HAP-1 (cell line): ENCODE measurements at places on chromosomes 13 and 19.

DNA sequence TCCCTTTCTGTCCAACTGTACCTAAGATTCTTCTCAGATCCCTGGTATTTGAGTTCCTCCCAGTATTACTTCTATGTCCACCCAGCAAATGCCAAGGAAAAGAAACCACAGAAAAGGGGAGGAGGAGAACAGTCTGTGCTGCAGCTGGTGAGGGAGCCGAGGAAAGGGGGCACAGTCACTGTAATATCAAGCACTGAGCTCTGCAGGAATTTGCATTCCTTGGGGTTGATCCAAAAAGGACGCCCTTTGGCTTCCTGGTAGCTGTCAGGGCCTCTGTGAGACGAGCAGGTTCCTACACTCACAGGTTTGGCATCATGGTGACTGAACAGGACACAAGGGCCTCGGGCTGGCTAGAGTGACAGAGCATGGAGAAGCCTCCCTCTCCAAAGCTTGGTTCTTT is 273.4 kb downstream of the NHLRC3 start:
- no peak for DNase-seq

- no peak for DNase-seq
These were observed 60.1 kb upstream of the MYCBP2 start for GRCh38 chr13:77386880-77387606.

DNA sequence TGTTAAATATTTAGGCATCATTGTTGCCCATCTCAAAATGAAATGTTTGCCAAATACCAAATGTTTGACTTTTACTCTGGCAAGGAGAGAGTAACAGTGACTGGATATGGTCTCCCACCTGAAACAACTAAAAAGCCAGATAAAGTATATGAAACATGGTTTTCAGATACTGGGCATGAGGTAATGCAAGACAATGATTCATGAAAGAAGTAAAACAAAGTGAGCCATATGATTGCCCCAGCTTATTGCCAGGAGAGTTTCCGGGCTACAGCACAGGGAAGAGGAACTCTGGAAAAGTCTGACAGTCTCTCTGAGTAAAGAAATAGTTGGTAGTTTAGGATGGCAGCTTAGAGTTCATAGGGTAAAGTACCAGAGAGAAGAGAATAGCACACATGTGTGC is 354.6 kb downstream of the DNAJC15 start:
- no peak for DNase-seq

GRCh38 chr13:28618230-28618994 is 40.5 kb upstream of the POMP start:
- DNase-seq, result no peak

- no peak for DNase-seq
These were observed 178.8 kb upstream of the KL start for GRCh38 chr13:32837307-32837972.

DNA sequence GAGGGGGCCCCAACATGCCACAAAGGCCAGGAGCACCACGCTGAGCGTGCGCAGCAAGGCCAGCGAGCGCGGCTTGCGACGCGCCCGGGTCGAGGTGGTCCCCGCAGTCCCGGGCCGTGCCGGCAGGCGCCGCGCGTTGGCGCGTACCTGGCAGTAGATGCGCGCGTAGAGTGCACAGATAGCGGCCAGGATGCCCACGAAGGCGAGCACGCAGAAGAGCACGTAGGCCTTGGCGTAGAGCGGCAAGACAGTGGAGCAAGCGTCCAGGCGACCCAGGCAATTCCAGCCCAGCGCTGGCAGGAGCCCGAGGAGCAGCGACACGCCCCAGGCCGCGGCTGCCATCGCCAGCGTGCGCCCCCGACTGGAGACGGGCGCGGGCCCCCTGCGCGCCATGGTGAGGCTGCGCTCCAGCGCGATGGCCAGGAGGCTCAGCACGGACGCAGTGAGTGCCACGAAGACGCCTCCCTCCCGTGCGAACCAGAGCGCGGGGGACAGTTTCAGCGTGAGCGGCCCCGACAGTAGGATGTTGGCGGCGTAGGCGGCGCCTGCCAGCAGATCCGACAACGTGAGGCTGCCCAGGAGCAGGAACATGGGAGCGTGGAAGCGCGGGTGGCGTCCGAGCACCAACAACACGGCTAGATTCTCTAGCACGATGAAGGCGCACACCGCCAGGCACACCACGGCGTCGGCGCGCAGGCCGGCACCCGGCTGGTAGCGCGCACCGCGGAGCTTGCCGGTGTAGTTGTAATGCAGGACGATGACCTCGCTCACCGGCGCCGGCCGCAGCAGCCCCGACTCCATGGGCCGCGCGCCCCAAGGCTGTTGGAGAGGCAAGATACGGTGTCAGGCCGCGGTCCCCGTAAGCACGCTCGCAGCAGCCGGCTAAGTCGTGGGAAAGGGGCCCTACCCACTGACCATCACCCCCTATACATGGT is 2.8 kb downstream of the S1PR5 start:
- DNase-seq, result no peak
